Muscle of back (tissue), 13 donors: ENCODE measurements at places on chromosomes 5 and 9.
A peak's percentile ranks its signal among the peaks of the same experiment; 100 is the strongest.

- DNase-seq: no peak
Observed at GRCh38 chr9:114202849-114203248, 47.5 kb downstream of the COL27A1 start.

DNA sequence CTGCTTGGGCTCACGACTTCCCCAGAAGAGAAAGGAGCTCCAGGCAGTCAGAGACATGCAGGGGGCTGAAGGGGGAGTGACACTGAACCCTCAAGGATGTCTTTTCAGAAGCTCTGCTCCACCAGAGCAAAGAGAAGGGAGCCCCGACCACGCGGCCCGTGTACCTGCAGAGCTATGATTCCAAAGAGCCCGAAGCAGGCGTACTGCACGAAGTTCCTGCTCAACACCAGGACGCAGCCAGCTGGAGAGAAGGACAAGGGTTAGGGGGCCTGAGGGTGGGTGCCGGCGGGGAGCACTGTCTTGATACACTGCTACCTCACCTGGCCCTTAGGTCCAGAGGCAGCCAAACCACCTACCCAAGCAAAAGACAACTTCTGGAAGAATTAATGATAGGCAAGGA, 9.4 kb downstream of the SURF4 start:
- no peak for DNase-seq

- DNase-seq: peak; percentile 15
Observed at GRCh38 chr5:118228489-118228888, 759.9 kb downstream of the DTWD2 start.

GRCh38 chr9:115439641-115440040, 321.7 kb upstream of the TNC start:
- DNase-seq: no peak
